DMS79 (cell line): ENCODE measurements at places on chromosomes 5 and 9.

GRCh38 chr9:112719696-112720095, 1.8 kb upstream of the INIP start:
- no peak for DNase-seq

DNA sequence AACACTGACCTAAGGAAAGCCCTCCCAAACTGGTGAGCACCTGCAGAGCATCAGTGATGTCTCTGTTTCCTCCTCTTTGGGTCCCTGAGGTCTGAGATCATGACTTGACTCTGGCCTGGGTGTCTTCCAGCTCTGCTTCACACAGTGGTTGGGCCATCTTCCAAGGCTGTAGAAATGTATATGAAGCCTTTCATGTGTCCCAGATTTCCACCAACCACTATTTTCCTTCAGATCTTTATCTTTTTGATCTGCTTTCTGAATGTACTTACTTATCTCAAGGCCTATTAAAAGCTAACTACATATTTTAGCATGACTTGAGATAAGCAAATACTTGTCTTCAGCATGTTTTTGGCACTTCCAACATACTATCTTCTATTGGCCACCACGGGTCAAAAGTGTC, 47.1 kb downstream of the PRELID2 start:
- no peak for DNase-seq

DNA sequence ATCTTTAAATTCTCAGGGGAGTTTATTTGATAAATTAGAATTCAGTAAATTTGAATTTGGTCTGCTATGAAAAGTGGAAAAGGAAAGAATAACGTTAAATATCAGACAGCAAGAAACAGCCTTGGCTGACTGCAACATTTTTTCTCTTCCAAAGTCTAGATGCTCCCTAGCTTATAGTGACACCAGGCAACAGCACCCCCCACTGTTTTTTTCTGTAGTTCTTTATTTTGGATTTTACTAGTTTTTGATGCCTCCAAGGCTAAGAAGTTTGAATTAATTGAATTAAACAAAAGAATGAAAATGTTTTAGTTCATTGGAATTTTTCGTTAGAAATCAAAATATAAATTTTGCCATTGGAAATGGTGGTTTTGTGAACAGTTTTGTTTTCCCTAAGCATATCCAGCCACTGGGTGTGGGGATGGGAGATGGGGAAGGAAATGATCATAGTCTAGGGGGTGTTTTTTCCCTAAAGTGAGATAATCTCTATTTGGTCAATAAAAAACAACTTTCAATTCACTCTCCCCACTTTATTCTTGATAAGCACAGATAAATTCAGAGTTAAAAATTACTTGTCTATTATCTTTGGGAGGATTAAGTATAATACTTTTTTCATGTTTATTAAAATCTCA, 199.3 kb upstream of the CD180 start:
- no peak for DNase-seq

DNA sequence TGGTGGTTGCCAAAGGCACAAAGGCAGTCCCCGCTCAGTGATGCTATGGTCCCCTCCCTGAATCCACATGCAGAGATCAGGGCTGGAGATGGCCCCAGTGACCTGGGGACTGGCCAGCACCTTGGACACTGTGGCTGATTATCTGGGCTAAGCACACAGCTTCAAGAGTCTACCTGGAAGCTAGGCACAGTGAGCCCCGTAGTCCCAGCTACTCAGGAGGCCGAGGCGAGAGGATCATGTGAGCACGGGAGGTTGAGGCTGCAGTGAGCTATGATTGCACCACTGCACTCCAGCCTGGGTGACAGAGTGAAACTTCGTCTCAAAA, 8.3 kb upstream of the SCGB3A1 start:
- no peak for DNase-seq

- DNase-seq, result no peak
Observed at GRCh38 chr5:140674629-140675028, 1.3 kb upstream of the DND1 start.

DNA sequence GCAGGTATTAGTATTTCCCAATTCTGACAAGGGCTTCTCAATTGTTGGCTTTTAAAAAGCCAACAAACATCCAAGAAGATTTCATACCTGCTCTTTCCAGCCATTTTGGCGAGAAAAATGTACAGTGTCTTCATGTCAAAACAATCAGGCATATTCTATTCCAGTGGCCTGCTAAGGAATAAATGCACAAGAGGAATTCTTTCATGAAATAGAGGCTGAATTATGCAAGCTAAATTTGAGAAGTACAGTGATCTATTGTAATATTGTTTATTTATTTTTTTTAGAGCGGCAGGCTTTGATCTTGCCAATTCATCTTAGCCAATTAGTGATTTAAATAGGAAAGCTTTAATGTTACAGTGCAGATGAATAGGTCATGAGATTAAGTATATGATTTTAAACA, 49.3 kb downstream of the NLN start:
- no peak for DNase-seq

GRCh38 chr9:18698992-18699391, 225.0 kb downstream of the ADAMTSL1 start:
- DNase-seq, result no peak

- DNase-seq, result no peak
Observed at GRCh38 chr9:86405086-86405491, 50.9 kb upstream of the TUT7 start.

GRCh38 chr5:149283626-149284480, 12.2 kb downstream of the AFAP1L1 start:
- peak; percentile 49 for DNase-seq

- DNase-seq, result no peak
Observed at GRCh38 chr9:91533382-91533781, 109.8 kb upstream of the NFIL3 start.

GRCh38 chr9:91803970-91804752, 145.9 kb downstream of the ROR2 start:
- no peak for DNase-seq

GRCh38 chr5:35672995-35673394, 55.3 kb downstream of the SPEF2 start:
- DNase-seq, result no peak

- peak; percentile 2 for DNase-seq
Observed at GRCh38 chr5:51326844-51327243, 56.4 kb upstream of the ISL1 start.

GRCh38 chr5:32581010-32581785, 4.2 kb upstream of the SUB1 start:
- no peak for DNase-seq

- DNase-seq, result no peak
Observed at GRCh38 chr9:130542457-130543228, 36.7 kb upstream of the FUBP3 start.

DNA sequence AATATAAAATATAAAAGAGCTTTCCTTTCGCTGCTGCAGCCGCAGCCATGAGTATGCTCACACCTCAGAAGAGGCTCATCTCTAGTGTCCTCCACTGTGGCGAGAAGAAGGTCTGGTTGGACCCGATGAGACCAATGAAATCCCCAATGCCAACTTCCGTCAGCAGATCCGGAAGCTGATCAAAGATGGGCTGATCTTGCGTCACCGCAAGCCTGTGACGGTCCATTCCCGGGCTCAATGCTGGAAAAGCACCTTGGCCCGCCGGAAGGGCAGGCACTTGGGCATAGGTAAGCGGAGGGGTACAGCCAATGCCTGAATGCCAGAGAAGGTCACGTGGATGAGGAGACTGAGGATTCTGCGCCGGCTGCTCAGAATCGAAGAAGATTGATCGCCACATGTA, 12.6 kb upstream of the PRDM12 start:
- no peak for DNase-seq

DNA sequence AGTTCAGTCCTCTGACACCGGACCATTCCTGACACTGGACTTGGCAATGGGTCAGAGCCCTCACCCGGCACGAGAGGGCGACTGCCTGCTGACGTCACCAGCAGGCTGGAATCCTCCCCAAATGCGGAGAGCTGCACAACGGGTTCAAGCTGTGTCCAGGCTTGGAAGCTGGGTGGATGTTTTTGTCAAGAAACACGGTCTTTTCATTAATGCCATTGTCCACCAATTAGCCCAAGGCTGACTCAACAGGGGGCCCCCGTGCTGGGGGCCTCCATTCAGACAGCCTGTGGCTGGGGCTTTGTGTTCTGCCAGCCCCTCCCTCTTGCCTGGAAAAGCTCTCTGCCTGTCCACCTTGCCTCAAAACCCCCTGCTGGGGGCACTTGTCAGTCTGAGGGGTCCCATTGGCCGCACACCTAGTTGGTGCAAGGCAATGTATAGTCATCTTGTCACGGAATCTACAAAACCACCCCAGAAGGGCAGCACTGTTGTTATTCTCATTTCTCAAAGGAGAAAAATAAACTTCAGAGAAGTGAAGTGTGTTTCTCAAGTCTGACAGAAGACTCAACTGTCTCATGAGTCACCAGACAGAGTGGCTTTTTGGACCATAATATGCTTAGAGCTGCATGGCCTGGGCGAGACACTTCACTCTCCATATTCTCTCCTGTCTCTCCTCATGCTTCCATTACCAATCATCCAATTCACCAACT, 24.6 kb downstream of the NDUFA8 start:
- DNase-seq, result no peak

GRCh38 chr9:76799473-76799872, 35.2 kb downstream of the PCA3 start:
- no peak for DNase-seq

DNA sequence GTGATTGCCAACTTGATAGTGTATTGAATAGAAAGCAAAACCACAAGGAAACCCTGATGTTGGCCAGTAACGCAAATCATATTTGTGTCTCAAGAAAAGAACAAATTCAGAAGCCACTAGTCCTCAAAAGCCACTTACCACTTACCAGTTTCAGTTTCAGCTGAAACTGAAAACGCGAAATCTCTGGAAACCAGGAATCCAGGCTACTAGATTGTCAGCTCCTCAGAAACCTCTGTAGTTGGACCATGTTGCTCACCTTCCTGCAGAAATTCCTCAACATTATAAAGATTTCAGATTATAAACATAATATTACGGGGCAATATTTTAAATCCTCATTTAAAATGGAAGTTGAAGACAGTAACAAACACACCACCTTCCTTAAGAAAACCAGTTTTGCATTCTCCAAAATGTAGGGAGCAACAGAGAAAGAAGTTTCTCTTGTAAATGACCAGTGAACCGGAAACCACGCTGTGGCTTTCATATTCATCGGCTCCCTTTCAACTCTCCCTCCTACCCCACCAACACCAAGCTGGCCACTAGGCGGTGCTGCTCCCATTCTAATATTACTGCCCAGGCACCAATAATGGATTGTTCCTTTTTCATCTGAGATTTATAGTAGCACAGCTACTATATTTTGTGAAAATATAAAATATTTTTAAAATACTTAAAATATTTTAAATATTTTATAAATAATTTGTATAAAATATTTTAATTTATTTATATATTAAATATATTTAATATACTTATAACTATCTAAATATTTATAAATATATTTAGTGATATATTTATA, 8.7 kb upstream of the TMED7 start:
- DNase-seq, result peak; percentile 20

DNA sequence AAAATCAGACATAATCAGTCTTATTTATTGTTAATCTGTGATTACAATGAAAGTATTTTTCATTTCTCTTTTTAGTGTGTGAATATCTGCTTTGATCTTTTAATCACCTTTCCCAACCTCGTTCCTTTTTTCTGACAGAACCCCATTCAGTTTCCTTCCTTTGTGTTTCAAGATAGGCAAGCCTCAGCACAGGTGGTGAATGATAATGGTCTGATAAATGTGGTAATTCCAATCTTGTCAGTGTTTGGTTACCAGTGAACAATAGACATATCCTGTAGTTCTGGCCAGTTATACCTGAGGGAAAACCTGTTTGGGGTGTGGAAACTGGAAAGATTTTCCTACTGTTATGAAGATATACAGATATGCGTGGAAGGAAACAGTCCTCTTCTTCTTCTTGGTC, 13.5 kb downstream of the STX17 start:
- DNase-seq, result no peak

- no peak for DNase-seq
Observed at GRCh38 chr5:16897800-16898199, 38.3 kb downstream of the MYO10 start.

DNA sequence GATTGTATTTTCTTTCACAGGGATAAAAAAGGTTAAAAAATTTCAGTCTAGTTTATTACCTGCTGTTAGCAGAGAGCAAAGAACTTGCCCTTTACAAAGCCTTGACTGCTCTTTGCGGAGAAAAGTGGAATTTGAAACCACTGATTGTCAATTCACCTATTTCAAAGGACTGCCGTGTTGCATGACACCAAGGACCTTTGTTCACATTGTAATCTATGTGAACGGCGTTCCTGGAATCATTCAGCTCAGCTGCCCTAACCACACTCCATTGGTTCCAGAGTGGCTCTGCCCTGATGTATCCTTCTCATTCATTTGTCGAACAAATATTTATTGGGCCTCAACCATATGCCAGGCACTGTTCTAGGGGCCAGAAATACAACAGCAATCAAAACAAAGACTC, 377.5 kb upstream of the RFX3 start:
- no peak for DNase-seq

- peak; percentile 27 for DNase-seq
Observed at GRCh38 chr9:33510262-33511183, 13.5 kb upstream of the ANKRD18B start.

DNA sequence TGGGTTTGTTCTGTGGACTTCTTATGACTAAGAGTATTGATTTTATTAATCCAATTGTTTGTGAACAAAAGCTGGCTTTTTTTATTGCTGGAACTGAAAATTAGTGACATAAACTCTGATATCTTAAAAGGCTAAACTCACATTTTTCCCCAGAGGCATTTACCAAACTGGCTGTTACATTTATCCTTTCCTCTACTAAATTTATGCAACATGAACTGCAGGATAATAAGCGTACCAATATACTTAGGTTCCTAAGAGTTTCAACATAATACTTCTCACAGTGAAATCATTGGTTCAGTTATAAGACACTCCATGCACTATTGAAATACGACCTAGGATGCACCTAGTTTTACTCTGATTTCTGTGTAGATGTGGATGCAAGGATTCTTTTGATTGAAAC, 560.8 kb upstream of the WWC1 start:
- no peak for DNase-seq

DNA sequence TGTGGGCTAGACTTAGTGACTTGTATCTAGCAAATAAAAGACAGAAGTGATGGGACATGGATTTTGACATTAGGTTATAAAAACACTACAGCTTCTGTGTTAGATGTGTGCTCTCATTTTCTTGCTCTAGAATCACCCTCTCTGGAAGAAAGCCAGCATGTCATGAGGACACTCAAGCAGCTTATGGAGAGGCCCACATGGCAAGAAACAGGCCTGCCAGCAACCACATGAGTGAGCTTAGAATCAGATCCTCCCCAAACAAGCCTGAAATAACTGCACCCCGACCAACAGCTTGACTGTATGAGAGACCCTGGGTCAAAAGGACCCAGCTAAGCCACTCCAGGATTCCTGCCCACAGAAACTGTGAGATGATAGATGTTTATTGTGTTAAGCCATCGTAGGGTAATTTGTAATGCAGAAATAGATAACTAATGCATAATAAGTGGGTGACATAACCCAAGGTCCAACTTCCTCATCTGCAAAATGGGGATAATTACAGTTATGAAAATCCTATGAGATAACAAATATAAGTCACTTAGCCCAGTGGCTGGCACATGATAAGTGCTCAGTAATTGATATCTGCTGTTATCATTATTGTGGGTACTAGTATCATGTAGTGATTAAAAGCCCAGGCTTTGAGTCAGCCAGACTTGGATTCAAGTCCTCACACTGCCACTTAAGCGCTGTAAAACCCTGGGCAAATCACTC, 86.5 kb downstream of the KLHL3 start:
- peak; percentile 72 for DNase-seq

- no peak for DNase-seq
Observed at GRCh38 chr9:33273972-33274328, 9.1 kb downstream of the CHMP5 start.

GRCh38 chr5:15499528-15500324, at the start of gene FBXL7:
FBXL7 (plus strand) TSS chr5:15500180.
- no peak for DNase-seq

GRCh38 chr5:518721-519120, 5.5 kb downstream of the SLC9A3 start:
- no peak for DNase-seq

- no peak for DNase-seq
Observed at GRCh38 chr5:163916376-163916775, 411.0 kb downstream of the MAT2B start.
